ENCODE measurements at places on chromosomes 2 and 18.
A peak's percentile ranks its signal among the peaks of the same experiment; 100 is the strongest.

GRCh38 chr2:126634273-126634861 lies 21.6 kb upstream of the GYPC start:
- peak; percentile 34 for DNase-seq

DNA sequence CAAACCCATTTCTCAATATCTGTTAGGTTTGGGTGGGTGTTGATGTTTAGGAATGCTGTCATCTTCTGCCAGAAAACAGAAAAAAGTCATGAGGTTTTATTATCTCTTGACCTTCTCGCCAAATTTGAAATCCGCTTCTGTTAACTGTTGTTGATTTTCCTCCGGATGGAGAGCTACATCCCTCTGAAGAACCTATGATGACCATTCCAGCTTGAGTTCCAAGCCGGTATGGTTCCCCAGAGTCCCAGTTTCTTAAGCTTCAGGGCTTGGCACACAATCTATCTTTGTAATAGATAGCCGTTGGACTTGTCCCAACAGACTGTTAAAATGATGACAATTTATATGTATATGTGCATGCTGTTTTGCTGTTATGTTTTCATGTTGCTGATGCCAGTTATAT lies 1201.0 kb downstream of the LRP1B start:
- no peak for DNase-seq

DNA sequence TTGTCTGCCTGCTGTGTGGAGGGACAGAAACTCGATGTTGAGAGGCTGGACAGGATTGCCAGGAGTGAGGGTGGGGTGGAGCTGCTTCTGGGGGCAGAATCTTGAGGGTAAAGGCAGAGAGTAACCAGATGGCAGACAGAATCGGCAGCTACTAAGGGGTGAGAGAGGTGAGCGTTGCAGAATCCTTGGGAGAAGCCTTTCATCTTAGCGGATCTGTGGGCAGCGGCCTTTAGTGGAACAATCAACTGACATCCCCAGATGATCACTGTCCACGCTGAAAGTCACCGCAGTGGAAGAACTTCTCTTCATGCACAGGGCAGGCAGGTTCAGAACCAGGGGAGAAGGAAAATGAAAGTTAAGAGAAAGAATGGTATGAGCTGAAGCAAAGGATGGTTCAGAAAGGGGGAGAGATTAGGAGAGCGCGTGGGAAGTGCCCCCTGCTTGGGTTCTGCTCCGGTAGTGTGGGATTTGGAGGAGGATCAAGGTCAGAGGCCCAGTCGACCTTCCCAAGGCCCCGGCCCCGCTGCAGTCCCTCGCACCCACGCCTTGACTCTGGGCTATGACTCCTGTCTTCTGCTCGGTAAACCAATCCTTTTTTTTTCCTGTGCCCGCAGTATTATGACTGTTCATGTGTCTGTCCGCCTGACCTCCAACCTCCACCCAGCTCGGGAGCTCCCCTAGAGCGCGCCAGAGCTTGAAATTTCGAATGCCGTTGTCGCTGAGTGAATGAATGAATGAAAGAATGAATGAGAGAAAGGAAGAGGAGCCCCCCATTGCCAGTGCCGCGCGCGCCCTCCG lies 584 bp downstream of the BOLA3 start:
- DNase-seq, result no peak

GRCh38 chr2:84116143-84116542 lies 342.9 kb downstream of the SUCLG1 start:
- DNase-seq, result no peak

DNA sequence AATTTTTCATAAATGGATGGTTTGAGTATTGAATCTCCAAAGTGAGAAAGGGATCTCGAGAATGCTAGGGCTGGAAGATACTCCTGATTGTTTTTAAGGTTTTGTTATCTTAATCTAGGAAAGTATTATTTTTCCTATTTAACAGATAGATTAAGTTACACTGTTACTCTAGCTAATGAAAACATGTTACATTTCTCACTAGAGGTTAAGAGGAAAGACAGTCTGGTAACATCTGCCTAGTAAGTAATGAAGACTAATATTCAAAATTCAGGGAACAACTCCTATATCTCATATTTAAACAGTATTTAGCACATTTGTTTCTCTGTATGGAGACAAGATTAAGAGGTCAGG lies 2.0 kb downstream of the GALNT3 start:
- no peak for DNase-seq

GRCh38 chr2:223654384-223654915 lies 52.3 kb upstream of the SCG2 start:
- no peak for DNase-seq

- no peak for DNase-seq
These were observed 272.9 kb upstream of the NRP2 start for GRCh38 chr2:205409411-205409810.

GRCh38 chr2:126826491-126826890 lies 72.2 kb upstream of the TEX51 start:
- DNase-seq, result no peak

DNA sequence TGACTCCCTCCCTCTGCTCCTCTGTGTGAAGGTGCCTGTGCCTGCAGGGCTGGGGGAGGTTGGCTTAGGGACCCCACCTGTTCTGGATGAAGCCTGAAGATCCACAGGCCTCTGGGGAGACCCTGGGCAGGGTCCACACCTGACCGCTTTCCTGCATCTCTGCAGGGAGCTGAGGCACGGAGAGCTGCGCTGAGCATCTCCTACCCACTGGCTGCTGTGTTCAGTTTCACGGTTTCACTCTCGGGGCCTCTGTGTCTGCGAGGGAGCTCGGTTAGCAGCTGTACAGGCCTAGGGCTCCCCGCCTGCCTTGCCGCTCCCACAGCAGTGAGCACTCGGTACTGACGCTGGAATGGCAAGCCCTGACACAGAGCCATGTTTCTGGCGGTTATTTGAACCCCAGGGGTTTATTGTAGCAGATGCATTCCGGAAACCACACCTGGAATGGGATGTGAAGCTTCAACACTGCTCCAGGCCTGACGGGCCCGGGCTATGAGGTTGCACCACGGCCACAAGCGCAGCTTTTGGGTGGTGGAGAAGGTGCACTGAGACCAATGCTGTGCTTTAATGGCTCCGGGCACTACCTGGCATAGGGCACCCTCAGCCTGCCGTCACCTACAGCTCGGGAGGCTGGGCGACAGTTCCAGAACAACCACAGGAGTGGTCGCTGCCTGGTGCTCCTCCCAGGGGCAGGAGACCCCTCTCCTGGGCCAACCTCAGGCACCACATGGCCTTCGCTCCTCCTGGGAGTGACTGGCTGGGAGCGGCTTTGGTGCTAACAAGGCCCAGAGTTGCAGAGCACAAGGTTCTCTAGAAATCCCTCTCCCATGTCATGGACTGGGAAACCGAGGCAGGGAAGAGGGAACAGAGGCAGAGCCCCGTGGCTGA lies 257.9 kb downstream of the NDUFA10 start:
- DNase-seq, result no peak

- DNase-seq, result peak; percentile 16
These were observed 10.4 kb downstream of the HS6ST1 start for GRCh38 chr2:128308284-128308731.

Measured in body of pancreas (tissue), 4 donors.